ENCODE measurements at places on chromosomes 16 and 17. TPM values are rescaled to one million over a fixed set of nuclear protein-coding genes. Genes with fewer than 3 reads are reported as not detected.

The NPB gene
- 0.89 TPM for total RNA-seq

The TBC1D24 gene
- 28.8 TPM for total RNA-seq

The HCRT gene
- total RNA-seq = not detected

The ABCA3 gene
- total RNA-seq = 2.9 TPM

The TBC1D3 gene
- total RNA-seq = not detected

The KRTAP4-3 gene
- total RNA-seq = not detected

The CENPT gene
- 50.1 TPM for total RNA-seq

The TEKT1 gene
- not detected for total RNA-seq

The AKAP10 gene
- total RNA-seq = 27.4 TPM

The ZNF385C gene
- not detected for total RNA-seq

- no peak overlapping the region for H3K27ac ChIP-seq
- no peak overlapping the region for H3K4me3 ChIP-seq
- peaks cover 19% of the 10 kb centered on the region for H3K27me3 ChIP-seq
- DNase-seq = peak; percentile 55
- H3K36me3 ChIP-seq = peaks cover 14% of the 10 kb centered on the region
Measured at GRCh38 chr16:31177136-31177535, 2.8 kb upstream of the FUS start.

- no peak overlapping the region for H3K4me3 ChIP-seq
- H3K27ac ChIP-seq = no peak overlapping the region
- no peak for DNase-seq
- no peaks in the 10 kb centered on the region for H3K36me3 ChIP-seq
Measured at GRCh38 chr16:30481381-30481780, 8.8 kb downstream of the ITGAL start.

- H3K4me3 ChIP-seq = peak overlapping the region; percentile 66
- H3K36me3 ChIP-seq = no peaks in the 10 kb centered on the region
- H3K4me1 ChIP-seq = peaks cover 11% of the 10 kb centered on the region
Measured at GRCh38 chr17:7295230-7296180, 1.1 kb upstream of the YBX2 start.

- DNase-seq = no peak
- no peak overlapping the region for H3K4me3 ChIP-seq
- no peaks in the 10 kb centered on the region for H3K36me3 ChIP-seq
- peaks cover 47% of the 10 kb centered on the region for H3K4me1 ChIP-seq
Measured at GRCh38 chr16:75111961-75112733, 4.4 kb downstream of the LDHD start.

- no peaks in the 10 kb centered on the region for H3K4me1 ChIP-seq
- peaks cover 14% of the 10 kb centered on the region for H3K36me3 ChIP-seq
- H3K27me3 ChIP-seq = no peaks in the 10 kb centered on the region
- no peak overlapping the region for H3K4me3 ChIP-seq
- DNase-seq = no peak
- no peak overlapping the region for H3K27ac ChIP-seq
Measured at GRCh38 chr17:79943347-79944241, 92.1 kb downstream of the TBC1D16 start.

DNA sequence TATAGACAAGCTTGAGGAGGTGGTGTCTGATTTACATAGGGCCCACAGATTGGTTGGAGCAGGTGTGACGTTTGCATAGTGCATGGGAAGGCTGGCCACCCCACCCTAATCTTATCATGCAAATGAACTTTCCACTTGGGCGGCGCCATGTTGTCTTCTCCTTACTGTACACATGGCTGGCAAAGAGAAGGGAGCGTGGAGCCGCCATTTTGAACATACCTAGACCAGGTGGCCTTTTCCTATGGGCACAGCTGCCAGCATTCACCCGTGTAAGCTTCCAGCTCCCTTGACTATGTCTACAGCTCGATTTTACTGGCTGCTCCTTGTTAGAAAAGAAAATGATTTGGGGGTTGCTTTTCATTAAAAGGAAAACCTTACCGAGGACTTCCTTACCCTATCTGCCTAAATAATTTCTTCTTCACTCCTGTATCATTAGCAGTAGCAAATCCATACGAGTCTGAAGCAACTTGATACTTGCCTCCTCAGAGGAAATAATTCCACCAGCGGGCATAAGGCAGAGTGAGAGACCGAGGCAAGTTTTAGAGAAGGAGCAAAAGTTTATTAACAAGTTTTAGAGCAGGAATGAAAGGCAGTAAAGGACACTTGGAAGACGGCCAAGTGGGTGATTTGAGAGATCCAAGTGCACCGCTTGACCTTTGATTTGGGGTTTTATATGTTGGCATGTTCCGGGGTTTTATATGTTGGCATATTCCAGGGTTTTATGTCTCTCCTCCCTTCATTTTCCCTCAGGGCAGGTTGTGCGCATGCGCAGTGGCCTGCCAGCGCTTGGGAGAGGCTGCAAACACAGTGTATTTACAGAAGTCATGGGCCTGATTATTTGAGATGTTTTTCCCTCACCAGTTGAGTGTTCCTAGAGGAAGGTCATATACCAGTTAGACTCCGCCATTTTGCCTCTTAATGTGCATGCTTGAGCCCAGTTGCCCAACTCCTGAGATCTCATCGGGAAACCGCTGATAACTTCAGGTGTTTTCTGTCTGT lies 65.7 kb downstream of the MARF1 start:
- no peak overlapping the region for H3K27ac ChIP-seq
- peaks cover 39% of the 10 kb centered on the region for H3K36me3 ChIP-seq
- peaks cover 14% of the 10 kb centered on the region for H3K4me1 ChIP-seq

DNA sequence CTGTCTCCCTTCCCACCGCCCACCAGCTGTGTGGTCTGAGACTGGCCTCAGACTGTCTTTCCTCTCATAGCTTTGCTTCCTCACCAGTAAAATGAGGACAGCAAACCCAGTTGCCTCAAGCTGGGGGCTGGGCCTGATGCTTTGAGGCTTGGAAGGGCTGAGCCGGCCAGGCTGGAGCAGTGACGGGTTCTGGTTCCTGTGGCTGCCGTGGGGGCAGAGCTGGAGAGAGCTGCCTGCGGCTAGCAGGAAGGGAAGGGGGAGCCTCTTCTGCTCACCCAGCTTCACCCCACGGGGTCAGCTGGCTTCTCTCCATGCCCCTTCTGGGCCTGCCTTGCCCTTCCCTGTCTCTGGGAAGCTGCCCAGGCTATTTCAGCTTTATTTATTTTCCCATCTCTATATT lies 23.7 kb downstream of the LASP1 start:
- DNase-seq = no peak
- peaks cover 21% of the 10 kb centered on the region for H3K36me3 ChIP-seq
- no peak overlapping the region for H3K4me3 ChIP-seq
- peak overlapping the region; percentile 33 for H3K27ac ChIP-seq

DNA sequence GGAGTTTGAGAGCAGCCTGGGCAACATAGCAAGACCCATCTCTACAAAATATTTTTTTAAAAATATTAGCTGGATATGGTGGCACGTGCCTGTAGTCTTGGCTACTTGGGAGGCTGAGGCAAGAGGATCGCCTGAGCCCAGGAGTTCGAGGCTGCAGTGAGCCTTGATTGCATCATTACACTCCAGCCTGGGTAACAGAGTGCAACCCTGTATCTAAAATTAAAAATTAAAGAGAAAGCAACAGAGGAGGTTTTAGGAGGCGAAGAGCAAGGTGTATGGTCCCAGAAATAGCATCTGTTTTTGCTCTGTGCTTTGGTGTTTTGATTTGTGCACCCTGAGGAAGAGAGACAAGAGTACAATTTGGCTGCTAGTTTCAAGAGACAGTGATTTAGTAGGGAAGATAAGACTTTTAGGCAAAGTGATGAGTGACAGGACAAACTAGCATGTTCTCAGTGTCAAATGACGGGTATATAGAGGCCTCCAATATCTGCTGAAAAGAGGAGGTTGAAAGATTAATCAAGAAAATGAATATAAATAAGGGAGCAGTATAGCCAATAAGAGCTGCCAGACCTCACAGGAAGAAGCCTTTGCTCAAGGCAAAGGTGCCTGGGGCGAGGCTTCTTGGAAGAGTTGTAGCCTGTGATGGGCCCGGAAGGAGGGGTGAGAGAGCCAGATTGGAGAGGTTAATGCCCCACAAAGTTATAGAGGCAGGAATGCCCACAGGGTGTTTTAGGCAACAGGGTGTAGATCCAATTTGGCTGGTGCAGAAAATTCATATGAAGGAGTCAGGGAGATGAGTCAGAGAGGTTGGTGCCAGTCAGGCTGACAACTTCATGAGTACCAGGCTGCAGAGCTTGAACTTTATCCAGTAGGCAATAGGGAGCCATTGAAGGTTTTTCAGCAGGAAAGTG lies 11.4 kb downstream of the HLF start:
- H3K4me3 ChIP-seq = no peak overlapping the region
- no peak for DNase-seq
- no peaks in the 10 kb centered on the region for H3K36me3 ChIP-seq
- no peak overlapping the region for H3K27ac ChIP-seq
- H3K4me1 ChIP-seq = peaks cover 14% of the 10 kb centered on the region

GRCh38 chr16:4239020-4239419 lies 2.9 kb downstream of the SRL start:
- no peak overlapping the region for H3K4me3 ChIP-seq
- peaks cover 5% of the 10 kb centered on the region for H3K27me3 ChIP-seq
- DNase-seq = no peak

DNA sequence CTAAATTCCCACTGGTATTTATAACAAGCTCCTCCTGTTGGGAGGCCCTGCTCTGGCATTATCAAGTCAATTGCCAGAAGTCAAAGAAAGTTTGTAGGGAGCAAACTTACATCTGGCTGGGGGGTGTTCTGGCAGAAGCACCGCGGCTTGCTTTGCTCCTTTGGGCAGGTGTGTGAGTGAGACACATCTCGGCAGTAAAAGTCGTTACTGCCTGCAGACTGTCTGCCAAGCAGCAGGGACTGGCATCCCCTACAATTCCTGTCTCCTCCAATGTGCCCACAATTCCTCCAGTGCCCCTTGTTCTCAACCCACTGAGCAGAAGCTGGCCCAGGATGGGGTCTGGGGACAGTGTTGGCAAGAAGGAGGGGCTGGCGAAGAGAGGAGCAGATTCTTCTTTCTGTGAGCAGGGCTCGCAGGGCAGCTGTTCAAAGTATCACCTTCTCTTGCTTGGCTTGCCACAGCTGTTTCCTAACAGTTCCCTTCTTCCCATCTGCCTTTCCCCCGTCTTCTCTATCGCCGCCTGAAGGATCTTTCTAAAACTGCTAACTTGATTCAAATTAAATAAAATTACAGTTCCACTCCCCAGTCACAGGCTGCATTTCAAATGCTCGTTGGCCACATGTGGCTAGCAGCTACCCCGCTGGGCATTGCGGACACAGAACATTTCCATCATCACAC lies 30.2 kb downstream of the SPACA3 start:
- H3K4me3 ChIP-seq = no peak overlapping the region
- H3K27ac ChIP-seq = no peak overlapping the region
- H3K4me1 ChIP-seq = no peaks in the 10 kb centered on the region
- H3K36me3 ChIP-seq = no peaks in the 10 kb centered on the region
- H3K27me3 ChIP-seq = peaks cover 22% of the 10 kb centered on the region

DNA sequence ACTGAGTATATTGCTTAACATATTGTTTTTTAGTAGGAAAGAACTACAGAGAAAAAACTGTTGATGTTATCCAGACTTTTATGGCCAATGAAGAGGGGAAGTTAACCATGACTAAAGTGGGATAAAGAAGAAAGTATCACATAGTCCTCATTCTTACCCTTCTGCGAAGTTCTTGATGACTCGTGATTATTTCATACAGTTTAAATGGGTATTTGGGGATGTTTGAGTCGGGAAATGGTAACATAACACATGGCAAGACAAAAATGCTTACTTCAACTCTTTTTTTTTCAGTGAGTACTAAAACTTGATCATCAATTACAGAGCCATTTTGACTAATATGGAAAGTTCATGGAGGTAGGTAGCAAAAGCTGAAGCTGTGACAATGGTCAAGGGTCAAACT lies 4.9 kb downstream of the POLG2 start:
- no peak overlapping the region for H3K27ac ChIP-seq
- DNase-seq = no peak
- H3K4me3 ChIP-seq = no peak overlapping the region
- peaks cover 15% of the 10 kb centered on the region for H3K27me3 ChIP-seq
- H3K4me1 ChIP-seq = peaks cover 27% of the 10 kb centered on the region

GRCh38 chr17:80092959-80093358 lies 8.4 kb upstream of the GAA start:
- H3K27me3 ChIP-seq = peaks cover 26% of the 10 kb centered on the region
- H3K4me1 ChIP-seq = no peaks in the 10 kb centered on the region
- H3K27ac ChIP-seq = no peak overlapping the region
- H3K4me3 ChIP-seq = no peak overlapping the region
- no peak for DNase-seq

DNA sequence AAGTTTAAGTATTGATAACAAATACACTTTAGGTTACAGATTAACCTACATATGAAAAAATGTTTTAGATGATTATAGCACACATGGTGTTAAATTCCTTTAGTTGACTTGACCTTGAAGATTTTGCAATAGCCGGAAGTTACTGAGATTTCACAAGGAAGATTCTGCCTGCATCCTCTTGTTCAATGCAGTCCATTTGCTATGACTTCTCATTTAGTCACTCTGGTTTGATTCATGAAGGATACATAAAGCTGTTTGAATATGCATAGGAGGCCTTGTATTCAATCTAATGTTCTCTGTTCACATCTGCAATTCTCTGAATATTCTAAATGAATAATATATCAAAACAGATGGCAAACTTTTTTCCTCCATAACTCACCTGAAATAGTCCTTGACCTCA lies 870.2 kb upstream of the GOT2 start:
- no peak overlapping the region for H3K27ac ChIP-seq
- no peaks in the 10 kb centered on the region for H3K27me3 ChIP-seq
- no peaks in the 10 kb centered on the region for H3K36me3 ChIP-seq
- H3K4me3 ChIP-seq = no peak overlapping the region
- no peak for DNase-seq
- peaks cover 19% of the 10 kb centered on the region for H3K4me1 ChIP-seq

GRCh38 chr17:56424543-56425044 lies 168.9 kb upstream of the NOG start:
- H3K4me1 ChIP-seq = 0 out of 2 replicates have a peak, but pooled peaks cover 9% of the 10 kb centered on the region
- H3K4me3 ChIP-seq = no peak overlapping the region
- no peaks in the 10 kb centered on the region for H3K36me3 ChIP-seq
- H3K27me3 ChIP-seq = peaks cover 3% of the 10 kb centered on the region

GRCh38 chr17:29734640-29735039 lies 111.9 kb upstream of the CORO6 start:
- peaks cover 2% of the 10 kb centered on the region for H3K36me3 ChIP-seq
- no peaks in the 10 kb centered on the region for H3K27me3 ChIP-seq
- no peak overlapping the region for H3K27ac ChIP-seq

DNA sequence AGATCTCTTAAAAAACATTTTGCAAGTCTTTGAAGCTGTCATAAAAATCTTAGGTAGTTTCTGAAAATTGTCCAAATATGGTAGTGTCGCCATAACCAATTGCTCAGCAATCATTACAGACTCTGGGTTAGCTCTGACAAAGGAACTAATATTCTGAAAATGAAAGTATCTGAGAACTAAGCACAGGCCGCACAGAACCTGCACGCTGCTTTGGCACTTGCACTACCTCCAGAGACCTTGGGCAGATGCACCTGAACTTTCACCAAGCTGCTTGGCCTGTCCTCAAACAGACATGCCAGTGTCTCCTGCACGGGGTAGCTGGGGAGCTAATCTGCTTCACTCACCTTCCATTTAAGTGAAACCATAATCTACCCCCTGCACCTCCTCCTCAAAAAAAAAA lies 317.0 kb downstream of the MAF start:
- H3K27ac ChIP-seq = no peak overlapping the region
- no peaks in the 10 kb centered on the region for H3K27me3 ChIP-seq
- no peak overlapping the region for H3K4me3 ChIP-seq
